Adipose tissue (tissue), 3 donors: ENCODE measurements at places on chromosomes 7 and 10. TPM values are rescaled to one million over a fixed set of nuclear protein-coding genes. Genes with fewer than 3 reads are reported as not detected.

The ABCB8 gene
- 24.0 TPM for polyA plus RNA-seq

The FRMPD2 gene
- polyA plus RNA-seq = not detected

The KIF11 gene
- polyA plus RNA-seq = 0.25 TPM

The OR13A1 gene
- polyA plus RNA-seq = 0.08 TPM

The ZP3 gene
- 1.0 TPM for polyA plus RNA-seq

The SPOCK2 gene
- polyA plus RNA-seq = 3.6 TPM

The ELAPOR2 gene
- 4.0 TPM for polyA plus RNA-seq

The CACNB2 gene
- polyA plus RNA-seq = 3.4 TPM

The IL15RA gene
- 19.8 TPM for polyA plus RNA-seq

The CBLL1 gene
- 5.4 TPM for polyA plus RNA-seq

The ANKRD2 gene
- 0.21 TPM for polyA plus RNA-seq

The DBNL gene
- polyA plus RNA-seq = 111 TPM

The PFKP gene
- polyA plus RNA-seq = 21.0 TPM

The NKX1-2 gene
- polyA plus RNA-seq = not detected

The DOCK4 gene
- polyA plus RNA-seq = 9.7 TPM

The CDC14C gene
- polyA plus RNA-seq = not detected

The TMEM270 gene
- 0.08 TPM for polyA plus RNA-seq

The CCL24 gene
- 1.0 TPM for polyA plus RNA-seq

The SLC16A9 gene
- 1.4 TPM for polyA plus RNA-seq

The EPHB6 gene
- polyA plus RNA-seq = 33.7 TPM

The XRCC2 gene
- polyA plus RNA-seq = 0.09 TPM
